ENCODE measurements at places on chromosomes 2 and 18.

- no peak for DNase-seq
Measured at GRCh38 chr2:43824951-43825493, 13.6 kb downstream of the ABCG5 start.

GRCh38 chr2:12618576-12618975 lies 98.2 kb upstream of the TRIB2 start:
- DNase-seq: no peak

DNA sequence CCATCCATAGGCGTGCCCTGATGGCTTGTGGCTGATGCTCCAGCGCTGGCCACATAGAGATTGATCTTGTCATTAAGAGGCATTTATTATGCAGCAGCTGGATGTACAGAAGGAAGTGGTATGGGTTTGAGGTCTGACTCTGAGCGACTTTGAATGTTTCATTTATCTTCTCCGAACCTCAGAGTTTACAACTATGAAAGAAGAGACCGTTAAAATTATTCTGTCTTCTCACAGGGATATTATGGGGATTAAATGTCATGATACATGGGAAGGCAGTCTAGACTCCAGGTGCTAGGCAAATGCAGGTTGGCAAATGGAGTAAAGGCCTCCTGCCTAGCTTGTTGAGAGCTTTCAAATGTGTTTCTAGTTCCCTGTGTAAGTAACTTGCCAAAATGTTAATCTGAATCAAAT lies 30.3 kb downstream of the MOGAT1 start:
- DNase-seq: no peak

DNA sequence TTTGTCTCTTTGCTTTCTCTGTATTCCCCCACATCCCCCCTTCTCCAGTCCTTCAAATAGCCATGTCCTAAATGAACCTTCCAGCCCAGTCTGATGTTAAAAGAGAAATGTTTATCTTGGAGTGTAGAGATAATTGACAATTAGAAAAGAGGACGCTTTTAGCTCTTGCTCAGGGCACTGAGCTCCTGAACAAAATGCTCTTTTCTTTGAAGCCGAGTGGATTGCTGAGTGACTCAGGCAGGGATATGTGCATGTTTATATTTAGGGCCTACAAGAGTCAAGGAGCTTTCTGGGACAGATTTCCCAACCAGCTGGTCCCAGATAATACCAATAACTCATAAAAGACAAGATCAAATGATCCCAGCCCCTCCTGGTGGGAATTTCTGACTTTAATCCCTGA lies 88.0 kb upstream of the SETBP1 start:
- DNase-seq: no peak

GRCh38 chr2:232482301-232483238 lies 5.1 kb downstream of the ECEL1 start:
- DNase-seq: no peak

- no peak for DNase-seq
Measured at GRCh38 chr18:3061581-3062312, 48.8 kb upstream of the LPIN2 start.

DNA sequence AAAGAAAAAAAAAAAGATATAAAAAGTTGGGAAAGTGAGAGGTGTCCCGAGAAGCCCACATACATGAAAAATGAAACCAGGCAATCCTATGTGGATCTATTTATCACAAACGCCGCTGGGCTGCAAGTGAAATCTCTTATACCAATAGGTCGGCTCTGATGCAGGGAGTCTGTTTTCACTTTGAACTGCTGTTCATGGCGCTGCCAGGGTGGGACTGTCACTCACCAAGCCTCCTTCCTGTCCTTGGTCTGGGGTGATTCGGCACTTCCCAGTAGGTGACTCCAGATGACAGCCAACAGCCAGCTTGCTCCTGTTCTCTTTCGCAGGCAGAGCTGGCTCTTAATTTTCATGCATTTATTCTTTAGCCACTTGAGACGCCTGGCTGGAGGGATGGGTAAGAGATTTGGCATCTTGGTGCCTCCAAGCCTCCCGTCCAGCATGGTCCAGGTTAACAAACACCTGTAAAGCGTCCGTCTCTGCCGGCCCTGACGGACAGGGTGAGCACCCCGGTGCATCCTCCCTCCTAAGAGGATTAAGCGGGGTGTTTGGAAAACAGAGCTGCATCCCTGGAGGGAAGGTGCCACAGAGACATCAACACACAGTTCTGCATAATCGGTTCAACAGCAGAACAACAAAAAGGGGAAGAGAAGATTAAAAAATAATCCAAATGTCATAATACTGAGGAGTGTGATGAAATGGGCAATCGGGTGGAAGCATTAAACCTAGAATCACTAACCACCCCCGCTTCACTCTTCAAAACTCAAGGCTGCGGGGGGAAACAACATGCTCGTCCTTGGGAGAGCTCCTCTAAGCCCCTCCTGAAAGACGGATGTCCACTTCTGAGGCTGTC lies 58.7 kb downstream of the STEAP3 start:
- DNase-seq: no peak

GRCh38 chr2:235939471-235939870 lies 228.7 kb downstream of the GBX2 start:
- DNase-seq: no peak

- no peak for DNase-seq
Measured at GRCh38 chr2:129275706-129276105, 703.8 kb upstream of the RAB6C start.

DNA sequence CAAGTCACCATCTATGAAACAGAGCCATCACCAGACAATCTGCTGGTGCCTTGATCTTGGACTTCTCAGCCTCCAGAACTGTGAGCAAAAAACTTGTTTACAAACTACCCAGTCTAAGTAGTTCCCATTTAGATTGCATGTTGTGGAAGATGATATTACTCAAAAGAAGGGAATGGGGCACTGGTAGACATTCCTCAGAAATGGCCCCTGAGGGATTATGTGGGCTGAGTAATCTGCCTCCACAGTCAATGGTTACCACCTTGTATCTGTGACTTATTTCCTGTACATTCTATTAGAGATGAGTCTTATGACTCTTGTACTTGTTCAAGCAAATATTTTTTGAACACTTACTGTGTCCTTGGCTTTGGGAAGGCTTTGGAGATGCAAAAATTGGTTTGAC lies 160.4 kb downstream of the NUP35 start:
- DNase-seq: peak; percentile 4

DNA sequence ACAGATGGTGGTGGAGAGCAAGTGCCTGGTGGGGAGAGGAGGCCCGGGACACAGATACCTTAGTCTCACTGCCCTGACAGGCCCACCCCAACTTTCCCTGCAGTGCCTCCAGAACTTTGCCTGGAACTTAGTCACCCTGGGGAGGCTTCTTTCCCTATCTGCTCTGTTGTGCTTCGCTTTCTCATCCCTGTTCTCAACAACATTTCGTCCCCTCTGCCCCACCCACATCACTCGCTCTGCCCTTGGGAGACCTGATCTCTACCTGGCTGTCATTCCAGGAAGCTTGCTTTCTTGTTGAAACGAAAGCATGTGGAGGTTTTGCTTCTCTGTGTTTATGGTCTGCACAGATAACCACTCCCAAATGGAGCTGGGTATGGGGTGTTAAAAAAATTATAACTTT lies 93.8 kb downstream of the PRKCE start:
- DNase-seq: no peak

DNA sequence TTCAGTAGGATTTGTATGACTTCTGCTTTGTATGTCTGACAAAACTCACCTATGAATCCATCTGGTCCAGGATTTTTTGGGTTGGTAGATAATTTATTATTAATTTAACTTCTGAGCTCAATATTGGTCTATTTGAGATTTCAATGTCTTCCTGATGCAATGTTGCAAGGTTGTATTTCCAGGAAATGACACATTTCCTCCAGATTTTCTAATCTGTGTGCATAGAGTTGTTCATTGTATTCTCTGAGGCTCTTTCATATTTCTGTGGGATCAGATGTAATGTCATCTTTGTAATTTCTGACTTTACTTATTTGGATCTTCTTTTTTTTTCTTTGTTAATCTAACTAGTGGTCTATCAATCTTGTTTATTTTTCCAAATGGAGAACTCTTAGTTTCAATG lies 584.7 kb upstream of the SETBP1 start:
- DNase-seq: no peak

DNA sequence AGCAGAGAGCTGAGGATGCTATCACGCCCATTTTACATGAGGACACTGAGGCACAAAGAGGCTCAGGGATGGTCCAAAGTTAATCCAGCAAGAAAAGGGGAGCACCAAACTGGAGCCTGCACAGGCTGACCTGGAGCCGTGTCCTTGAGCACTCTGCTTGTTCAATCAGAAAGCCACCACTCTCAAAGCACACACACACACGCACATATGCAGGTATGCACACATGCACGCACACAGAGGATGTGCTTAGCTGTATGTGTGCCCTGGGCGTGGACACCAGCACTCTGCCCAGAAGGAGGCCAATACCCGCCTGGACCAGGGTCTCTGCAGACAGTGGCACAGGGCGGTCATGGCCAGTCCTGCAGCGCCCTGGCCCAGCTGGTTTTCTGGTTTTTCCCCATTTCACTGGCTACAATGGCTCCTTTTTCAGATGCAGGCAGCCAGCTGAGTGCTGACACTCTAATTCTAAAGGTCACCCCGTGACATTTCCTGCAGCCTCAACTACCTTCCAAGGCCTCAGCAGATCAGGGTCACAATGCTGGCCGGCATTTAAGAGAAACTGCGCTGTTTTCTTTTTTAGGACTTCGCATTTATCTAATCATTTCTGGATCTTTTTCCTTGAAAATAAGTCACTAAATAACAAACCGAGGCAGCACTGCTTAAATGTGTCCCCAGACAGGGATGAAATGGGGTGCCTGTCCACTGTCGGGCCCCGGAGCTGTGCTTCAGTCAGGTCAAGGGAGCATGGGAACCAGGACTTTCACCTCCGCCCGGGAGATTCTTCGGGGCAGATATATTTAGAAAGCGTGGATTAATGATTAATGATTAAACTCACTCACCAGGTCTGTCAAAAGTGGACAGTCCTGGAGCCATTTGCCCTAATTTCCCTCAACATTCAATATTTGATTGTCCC lies 104.5 kb downstream of the HDAC4 start:
- DNase-seq: no peak

- no peak for DNase-seq
Measured at GRCh38 chr18:76801567-76802505, 20.5 kb upstream of the ZNF236 start.

DNA sequence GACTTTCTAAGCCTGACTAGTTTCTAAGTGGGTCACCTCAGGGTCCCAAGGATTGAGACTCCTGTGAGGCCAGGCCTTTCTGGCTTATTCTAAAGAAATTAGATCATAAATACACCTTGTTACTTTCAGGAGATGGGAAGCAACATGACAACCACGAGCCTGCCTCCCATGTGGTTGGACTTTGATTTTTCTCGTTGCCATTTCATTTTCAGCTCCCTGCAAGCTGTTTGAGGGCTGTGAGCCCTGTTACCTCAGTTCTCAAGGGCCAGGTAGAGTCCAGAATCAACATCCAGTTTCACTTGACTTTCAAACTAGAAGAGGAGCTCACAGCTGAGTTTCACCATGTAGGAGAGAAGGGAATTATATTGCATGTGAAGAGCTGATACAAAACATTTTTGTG lies 159.8 kb upstream of the BCL2L11 start:
- no peak for DNase-seq

DNA sequence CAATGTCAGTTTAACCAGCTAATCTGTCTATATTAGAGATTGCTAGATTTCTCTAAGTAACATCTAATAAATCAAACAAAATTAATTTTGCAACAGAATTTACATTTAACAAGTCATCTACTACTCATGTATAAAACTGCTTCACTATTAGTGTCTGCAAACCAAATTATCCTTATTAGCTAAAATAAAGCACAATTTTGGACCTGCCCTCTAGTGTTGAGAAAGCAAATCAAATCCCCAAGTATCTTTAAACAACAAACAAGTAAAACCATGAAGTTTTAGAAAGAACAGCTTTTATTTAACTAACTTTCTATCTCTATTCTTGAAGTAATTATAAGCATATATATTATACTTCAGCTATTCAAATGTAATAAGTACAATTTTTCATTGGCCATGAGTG lies 113.1 kb upstream of the SP3 start:
- DNase-seq: no peak

DNA sequence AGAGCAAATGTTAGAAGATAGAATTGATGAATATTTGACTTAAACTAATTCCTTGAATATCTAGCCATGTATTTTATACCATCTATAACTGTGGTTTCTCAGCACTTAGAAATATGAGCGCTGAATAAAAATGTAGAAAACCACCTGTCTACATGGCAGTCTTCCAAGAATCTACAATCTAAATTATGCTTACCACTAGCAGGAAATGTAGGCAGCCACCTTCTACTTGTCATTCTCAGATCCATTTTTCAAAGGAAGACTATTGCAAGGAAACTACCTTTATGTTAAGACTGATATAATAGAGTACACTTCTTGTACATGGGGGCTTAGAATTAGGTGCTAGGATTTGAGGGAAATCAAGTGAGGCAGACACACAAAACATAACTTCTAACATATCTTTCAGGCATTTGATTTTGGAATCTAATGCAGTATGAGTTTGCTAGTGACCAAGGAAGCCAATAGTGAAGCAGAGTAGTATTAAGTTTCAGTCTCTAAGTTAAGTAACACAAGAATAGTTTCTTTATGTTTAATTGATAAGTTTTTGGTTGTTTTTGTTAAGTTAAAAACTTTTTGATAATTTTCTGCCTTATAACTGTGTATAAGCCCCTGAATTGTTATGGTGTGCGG lies 175.9 kb upstream of the ITGA4 start:
- DNase-seq: no peak

DNA sequence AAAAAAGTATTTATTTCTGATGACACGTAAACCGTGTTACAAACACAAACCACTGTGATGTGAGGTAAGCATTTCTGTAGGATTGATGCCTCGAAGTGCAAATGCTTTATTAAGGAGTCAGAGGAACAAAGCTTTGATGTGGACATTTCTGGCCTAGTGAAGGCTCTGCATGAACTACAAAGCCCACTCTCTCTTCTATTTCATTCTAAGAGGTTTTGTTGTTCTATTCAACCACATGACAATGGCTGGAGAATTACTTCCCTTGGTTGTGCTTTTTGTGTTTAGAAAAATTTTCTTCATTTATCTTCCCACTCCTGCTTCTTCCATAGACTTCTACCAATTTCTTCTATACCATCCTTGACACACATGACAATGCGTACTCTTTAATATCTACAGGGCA lies 125.7 kb upstream of the CCDC195 start:
- no peak for DNase-seq

DNA sequence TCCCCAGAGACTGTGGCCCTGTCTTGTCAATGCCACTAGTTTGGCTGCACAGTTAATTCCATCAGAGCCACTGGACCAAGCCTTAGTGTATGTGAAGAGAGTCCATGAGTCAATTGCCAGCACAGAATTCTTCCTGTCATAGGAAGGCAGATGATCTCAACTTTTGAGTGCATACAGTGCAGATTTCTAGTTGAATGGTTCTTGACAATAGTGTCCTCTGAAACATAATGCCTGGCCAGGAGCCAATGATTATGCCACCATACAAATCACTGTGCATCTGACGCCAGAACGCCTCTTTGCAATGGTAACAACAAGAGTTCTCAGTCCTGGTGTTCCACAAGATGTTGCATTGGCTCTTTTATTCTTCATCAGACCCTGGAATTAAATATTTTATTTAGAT lies 7.1 kb downstream of the NEUROD1 start:
- DNase-seq: no peak

GRCh38 chr2:192579965-192580700 lies 385.4 kb upstream of the TMEFF2 start:
- no peak for DNase-seq

- DNase-seq: no peak
Measured at GRCh38 chr18:5604778-5605177, 61.0 kb upstream of the EPB41L3 start.

GRCh38 chr2:104050656-104051242 lies 803.2 kb upstream of the POU3F3 start:
- DNase-seq: no peak

GRCh38 chr18:56175330-56176001 lies 462.9 kb downstream of the TXNL1 start:
- DNase-seq: no peak

GRCh38 chr2:86038291-86039081 lies 67.2 kb downstream of the POLR1A start:
- DNase-seq: peak; percentile 51
